ENCODE measurements at places on chromosomes 3 and 15.

- DNase-seq: no peak
Measured at GRCh38 chr3:140434261-140434905, 243.5 kb upstream of the TRIM42 start.

DNA sequence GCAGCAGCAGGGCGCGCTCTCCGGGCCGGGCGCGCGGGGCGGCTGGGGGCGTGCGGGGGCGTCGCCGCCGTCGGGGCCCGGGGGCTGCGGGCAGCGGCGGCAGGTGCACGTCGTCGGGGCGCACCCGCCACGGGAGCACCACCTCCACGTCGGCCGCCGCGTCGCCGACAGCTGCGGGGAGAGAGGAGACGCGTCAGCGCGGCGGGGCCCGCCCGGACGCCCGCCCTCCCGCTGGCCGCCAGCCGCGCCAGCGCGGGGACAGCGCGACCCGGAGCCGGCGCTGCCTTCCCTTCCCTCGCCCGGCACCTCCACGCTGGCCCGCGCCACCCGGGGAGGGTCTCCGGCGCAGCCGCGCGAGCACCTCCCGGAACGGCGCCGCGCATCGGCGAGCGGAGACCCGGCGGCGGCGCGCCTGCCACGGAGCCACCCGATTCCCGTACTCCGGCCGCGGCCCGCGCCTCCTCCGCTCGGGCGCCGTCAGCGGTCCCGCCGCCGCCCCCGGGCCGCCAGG lies 481 bp downstream of the ADAMTS17 start:
- no peak for DNase-seq

DNA sequence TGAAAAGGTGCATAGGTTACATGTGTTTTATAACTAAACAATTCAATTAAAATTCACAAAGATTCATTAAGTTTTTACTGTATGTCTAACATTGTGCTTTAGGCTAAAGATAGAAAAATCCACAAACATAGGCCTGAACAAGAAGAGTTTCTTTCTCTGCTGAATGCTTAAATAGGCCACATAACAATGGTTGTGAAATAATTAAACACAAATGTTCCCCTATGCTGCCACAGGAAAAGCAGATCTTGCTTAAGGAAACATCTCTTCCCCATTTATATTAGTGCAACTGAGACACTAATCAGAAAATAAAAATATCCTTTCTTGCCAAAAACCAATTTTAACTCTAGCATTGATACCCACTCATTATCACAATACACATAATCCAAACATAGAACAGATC lies 725.4 kb upstream of the DPPA4 start:
- peak; percentile 5 for DNase-seq

DNA sequence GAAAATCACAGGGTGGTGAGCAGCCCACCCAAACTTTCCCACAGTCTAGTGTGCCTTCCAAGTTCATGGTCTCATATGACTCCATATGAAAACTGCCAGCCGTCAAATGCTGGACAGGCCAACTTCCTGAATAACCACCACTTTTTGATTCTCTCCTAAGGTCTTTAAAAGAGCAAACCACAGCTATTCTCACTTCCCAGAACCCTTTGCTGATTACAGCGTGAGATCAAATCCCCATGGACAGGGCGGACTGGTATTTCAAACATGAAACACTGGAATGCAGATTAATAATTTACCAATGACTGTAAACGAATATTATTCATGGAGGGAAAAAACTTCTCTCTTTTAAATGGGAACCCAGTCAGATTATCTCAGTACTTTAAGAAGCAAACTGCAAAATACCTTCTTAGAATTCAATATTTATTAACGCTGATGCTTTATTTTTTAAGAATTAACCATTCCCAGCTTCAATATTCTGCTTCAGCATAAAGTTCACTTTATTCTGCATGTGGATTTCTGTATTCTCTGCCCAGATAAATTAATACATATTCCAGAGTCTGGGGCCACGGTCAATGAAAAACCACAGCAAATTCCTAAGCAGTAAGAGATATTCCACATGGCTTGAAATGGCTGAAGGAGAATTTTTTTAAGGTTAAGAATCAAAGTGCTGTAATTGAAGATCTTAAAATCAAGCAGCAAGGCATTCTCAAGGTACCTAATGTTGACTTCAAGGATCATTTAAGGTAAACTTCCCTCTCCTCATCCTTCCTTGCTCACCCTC lies 42.9 kb downstream of the MYO1E start:
- peak; percentile 78 for DNase-seq

GRCh38 chr3:44999782-45000181 lies 23.7 kb downstream of the EXOSC7 start:
- DNase-seq: no peak

GRCh38 chr3:104960579-104960978 lies 406.1 kb upstream of the ALCAM start:
- DNase-seq: peak; percentile 23

DNA sequence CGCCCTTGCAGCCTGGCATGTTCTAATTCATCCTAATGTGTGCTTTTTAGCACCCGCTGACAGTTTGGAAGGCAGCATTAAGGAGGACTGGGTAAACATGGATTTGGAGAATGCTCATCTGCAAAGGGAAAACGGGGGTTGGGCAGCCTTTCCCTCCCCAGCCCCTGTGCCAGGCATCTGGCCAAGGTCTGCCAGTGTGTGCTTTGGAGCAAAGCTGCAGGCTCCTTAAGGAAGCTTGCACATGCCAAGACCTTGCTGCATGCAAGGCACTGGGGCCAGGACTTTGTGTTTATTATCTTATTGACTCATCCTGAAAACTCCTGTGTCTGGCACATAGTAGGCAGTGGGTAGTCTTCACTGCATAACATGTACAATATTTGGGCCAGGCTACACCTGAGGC lies 20.1 kb downstream of the FAM3D start:
- DNase-seq: no peak

- no peak for DNase-seq
Measured at GRCh38 chr3:122577409-122578031, at the start of gene PARP15. PARP15 (plus strand) TSS chr3:122577650; CDS start chr3:122577668, 18 bp downstream.

DNA sequence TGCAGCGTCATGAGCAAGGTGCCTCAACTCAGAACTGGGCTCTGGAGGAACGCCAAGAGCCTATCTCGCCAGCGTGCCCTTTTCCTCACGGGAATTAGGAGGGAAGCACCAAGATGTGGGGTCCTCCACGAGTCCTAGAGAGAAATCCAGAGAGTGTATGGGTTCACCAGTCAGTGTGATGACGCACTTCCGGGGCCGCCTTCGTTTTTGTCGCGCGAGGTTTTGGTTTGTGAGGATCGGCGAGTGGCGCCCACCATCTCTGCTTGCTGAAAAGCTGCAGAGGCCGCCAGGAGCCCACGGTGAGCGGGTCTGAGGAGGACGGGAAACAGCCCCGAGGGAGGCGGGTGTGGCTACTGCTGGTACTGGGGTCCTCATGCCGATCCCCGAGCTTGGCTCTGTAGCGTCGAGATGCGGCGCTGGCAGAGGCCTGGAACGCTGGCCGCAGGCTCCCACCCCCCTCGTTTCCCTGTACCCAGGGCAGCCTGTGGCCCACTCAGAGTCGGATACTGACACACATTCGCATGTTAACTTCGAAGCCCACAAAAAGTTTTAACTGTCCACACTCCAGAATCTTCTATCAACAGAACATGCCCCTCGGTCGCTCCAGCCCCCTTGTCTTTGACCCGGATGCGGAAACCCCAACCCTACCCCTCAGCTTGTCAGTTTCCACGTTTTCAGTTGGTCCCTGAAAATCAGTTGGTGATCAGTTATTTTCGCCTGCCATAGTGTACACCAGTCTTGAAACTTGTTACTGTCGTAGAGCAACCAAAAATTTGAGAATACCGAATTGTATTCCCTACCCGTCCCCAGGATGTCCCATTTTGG lies 30.4 kb downstream of the ZNF662 start:
- DNase-seq: peak; percentile 30

DNA sequence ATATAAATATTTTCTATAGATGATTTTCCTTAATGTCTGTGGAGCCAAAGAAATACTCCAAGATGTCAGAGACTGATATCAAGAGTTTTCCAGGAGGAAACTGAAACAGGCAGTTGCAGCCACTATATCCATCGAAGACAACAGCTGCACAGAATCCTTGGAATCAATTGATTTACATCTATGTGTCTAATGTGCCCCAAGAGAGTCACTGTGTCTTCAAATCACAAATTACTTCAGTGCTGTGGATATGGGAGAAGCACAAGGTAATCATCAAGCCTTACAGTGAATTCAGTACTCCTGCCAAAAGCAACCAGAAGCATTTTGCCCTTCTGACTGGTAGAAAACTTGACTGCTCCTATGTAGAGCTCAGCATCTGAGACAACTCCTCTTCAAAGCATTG lies 51.1 kb downstream of the CPNE4 start:
- DNase-seq: no peak

DNA sequence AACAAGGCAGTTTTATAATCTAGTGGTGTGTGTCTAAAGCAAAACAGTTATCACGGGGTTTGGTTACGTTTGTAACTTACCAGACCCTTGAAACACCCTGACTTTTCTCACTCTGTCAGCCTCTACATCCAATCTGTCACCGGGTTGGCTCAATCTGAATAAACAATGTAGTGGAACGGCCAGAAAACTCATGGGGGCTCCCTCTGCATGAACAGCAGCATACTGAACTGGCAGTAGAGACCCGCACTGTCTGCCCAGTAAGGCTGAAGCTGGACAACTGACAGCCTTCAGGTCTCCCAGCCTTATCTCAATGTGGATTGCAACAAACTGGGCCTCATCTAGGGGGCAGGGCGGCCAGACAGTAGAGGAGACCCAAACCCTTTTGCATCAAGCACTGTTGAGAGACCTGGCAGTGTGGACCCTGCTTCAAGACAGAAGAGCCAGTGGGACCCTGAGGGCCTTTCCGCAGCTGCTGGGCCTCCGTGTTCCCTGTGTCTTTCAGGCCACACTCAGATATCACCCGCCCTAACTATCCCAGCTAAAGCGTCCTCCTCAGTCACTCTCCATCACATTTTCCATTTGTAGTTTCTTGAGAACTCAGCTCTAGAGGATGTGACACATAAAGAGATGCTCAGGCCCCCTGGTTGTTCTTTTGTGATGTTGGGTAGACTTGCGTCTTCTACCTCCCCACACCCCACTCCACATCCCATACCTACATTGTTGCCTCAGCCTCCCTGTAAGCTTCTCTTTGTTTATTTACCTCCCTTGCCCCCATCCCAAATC lies 181.2 kb upstream of the NR2E3 start:
- DNase-seq: no peak

DNA sequence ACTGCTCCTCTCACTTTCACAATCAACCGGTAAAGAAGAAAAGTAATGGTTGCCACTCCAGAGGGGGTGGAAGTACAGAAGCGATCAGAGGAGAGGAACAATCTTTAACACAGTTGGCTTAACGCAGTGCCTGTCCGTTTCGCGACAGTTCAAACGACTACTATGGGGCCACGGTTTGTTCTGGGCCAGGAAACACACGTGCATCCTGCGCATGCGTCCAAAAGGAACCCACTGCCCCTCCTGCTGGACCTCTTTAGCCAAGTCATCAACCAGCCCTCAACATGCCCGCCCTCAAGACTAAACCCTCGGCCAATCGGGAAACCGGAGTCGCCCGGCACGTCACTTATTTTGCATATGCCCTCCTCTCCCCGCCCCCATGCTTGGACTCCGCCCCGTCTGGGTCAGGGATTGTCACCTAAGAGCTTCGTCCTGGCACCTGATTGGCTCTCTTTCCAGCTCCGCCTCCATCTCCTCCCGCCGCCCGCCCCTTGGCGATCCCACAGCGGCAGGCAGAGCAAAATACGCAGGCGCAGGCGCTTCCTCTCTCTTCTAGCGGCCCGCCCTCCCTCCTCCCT lies 345 bp upstream of the CDV3 start:
- DNase-seq: peak; percentile 100

GRCh38 chr15:63218100-63218808 lies 28.8 kb downstream of the RAB8B start:
- no peak for DNase-seq

GRCh38 chr3:187368251-187369088 lies at the start of gene RTP4:
RTP4 (plus strand) TSS chr3:187368385; CDS start chr3:187368442, 57 bp downstream.
- DNase-seq: peak; percentile 1

DNA sequence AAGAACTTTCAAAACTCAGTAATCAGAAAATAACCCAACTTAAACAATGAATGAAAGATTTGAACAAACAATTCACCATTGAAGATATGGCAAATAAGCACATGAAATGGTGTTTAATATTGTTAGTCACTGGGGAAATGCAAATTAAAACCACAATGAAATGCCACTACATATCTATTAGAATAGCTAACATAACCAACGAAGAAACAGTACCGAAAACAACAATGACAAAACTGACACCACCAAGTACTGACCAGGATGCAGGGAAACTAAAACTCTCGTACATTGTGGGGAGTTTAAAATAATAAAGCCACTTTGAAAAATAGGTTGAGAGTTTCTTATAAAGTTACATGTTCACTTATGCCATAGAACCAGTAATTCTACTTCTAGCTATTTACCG lies 69.1 kb downstream of the KBTBD8 start:
- no peak for DNase-seq

DNA sequence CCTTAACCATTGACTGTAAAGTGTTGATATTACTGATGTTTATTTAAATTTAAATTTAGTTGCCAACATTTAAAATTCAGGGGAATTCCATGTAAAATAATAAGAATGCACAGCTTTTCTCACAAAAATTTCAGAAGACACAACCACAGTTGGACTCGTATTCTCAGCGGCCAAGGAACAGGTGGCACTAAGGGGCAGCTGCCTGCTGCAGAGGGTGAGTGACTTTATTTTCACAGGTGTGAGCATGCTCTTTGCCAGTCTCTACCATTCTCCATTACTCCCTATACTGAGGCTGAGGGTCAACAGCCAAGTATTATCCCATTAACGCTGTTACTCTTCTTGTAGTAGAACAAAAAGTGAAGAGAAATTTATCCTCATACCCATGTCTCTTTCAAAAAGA lies 92.1 kb upstream of the GADL1 start:
- no peak for DNase-seq

- DNase-seq: no peak
Measured at GRCh38 chr15:76282465-76282864, 28.8 kb downstream of the ETFA start.

GRCh38 chr3:195701042-195701915 lies 19.5 kb upstream of the MUC20 start:
- no peak for DNase-seq

DNA sequence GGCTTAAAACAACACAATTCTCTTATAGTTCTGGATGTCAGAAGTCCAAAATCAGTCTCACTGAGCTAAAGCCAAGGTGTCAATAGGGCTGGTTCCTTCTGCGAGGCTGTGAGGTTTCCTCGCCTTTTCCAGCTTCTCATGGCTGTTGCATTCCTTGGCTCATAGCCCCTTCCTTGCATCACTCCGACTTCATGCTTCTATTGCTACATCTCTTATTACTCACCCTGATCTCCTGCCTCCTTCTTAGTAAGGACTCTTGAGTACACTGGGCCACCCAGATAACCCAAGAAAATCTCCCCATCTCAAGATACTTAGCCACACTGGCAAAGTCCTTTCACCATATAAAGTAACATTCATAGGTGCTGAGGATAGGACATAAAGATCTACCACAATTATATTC lies 193.9 kb downstream of the ADAMTS17 start:
- no peak for DNase-seq

DNA sequence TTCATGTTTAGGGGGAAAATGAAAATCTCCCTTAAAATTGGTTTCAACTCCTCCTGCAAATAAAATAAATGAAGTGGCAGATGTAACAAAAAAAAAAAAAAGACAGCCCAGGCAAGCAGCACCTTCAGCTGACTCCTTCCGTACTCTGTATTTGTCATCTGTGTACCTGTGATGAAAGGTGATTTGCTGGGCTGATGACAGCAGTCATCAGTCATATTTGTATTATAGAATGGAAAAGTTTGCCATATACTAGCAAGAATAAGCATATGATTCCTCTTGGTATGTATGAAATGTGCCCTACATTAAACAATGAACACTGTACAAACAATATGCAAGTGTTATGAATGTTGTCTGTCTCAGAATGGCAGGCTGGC lies 44.1 kb upstream of the WWTR1 start:
- DNase-seq: no peak

All from fibroblast of skin of left quadriceps (primary cell).